Fibroblast of villous mesenchyme (primary cell): ENCODE measurements at places on chromosomes 1 and 21. TPM values are rescaled to one million over a fixed set of nuclear protein-coding genes. Genes with fewer than 3 reads are reported as not detected.

Gene SPATA45
- 0.43 TPM in 1 of 2 replicates, not detected in the other for total RNA-seq

Gene CRYAA
- total RNA-seq, result not detected in 2 replicates

Gene PAPPA2
- total RNA-seq, result 1.3 and 1.6 TPM in 2 replicates

Gene SLC44A3
- total RNA-seq, result 1.7 and 1.9 TPM in 2 replicates

Gene CASQ1
- total RNA-seq, result not detected in 2 replicates

Gene TGFBR3
- total RNA-seq, result 15.8 and 17.7 TPM in 2 replicates

Gene RPE65
- total RNA-seq, result not detected in 2 replicates

Gene KRTAP19-8
- total RNA-seq, result not detected in 2 replicates

Gene LACTBL1
- not detected in 2 replicates for total RNA-seq

Gene ACTL8
- not detected in 2 replicates for total RNA-seq

Gene CNR2
- total RNA-seq, result not detected in 2 replicates
